ENCODE measurements at places on chromosomes 7 and 10. TPM values are rescaled to one million over a fixed set of nuclear protein-coding genes. Genes with fewer than 3 reads are reported as not detected.

DNA sequence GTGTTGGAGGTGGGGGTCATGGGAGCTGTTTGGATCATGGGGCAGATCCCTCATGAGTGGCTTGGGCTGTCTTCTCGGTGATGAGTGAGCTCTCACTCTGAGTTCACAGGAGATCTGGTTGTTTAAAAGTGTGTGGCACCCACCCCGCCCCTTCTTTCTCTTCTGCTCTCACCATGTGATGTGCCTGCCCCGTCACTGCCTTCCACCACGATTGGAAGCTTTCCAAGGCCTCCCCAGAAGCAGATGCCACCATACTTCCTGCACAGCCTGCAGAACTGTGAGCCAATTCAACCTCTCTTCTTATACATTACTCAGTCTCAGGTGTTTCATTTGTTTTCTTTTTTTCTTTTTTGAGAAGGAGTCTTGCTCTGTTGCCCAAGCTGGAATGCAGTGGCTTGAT is 170.0 kb downstream of the PTPN20 start:
- DNase-seq, result no peak

Gene ARHGAP19
- 36.1 TPM for total RNA-seq

- DNase-seq, result peak; percentile 64
Measured at GRCh38 chr10:62732841-62733653, 71.5 kb upstream of the ADO start.

Gene NPFFR1
- not detected for total RNA-seq

- no peak for DNase-seq
Measured at GRCh38 chr10:100253041-100253440, 14.4 kb downstream of the CWF19L1 start.

DNA sequence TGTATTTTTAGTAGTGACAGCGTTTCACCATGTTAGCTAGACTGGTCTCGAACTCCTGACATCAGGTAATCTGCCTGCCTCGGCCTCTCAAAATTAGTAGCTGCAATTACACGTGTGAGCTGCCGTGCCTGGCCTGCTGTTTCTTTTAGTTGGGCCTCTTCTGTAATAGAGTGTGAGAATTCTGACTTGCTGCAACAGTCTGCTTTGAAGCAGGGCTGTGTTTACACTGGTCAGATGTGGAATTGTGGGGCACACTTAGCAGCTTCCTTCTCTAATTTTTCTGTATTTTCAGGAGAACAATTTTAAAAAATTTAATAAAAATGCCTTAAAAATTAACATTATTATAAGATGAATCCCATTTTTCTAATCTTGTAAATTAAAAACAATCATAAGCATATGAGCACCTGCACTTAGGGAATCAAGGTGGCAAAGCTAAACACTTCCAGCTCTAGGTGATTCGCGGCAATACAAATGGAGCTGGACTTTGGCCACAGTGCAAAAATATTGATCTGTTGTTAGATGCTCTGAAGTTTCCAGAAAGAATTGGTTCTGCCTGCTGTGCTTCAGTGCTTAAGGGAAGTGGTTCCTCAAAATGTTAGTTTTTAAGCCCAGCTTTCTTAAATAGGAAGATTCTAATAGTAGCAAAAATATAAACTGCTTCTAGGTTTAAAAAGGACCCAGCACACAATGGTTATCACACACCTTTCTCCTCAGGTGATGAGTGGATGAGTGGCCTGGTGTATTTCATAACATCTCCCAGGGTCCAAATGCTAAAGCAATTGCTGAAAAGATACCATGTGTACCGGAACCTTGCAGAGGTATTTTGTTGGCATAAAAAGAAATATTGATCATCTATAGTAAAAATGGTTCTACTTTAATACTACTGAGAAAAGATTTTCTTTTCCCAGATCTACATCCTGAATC is 63.5 kb upstream of the ATRNL1 start:
- DNase-seq, result no peak

GRCh38 chr10:60777696-60778213 is 523 bp upstream of the CDK1 start:
- no peak for DNase-seq

Gene PRPS1L1
- total RNA-seq, result not detected
